Effector CD4-positive, alpha-beta T cell (primary cell): ENCODE measurements at places on chromosomes 3 and 15.

- DNase-seq = no peak
Measured at GRCh38 chr3:48286308-48286707, 45.4 kb downstream of the ZNF589 start.

- no peak for DNase-seq
Measured at GRCh38 chr15:44183363-44183762, 11.7 kb downstream of the FRMD5 start.

GRCh38 chr15:73959012-73959581, 32.8 kb downstream of the LOXL1 start:
- no peak for DNase-seq

GRCh38 chr3:13825821-13826220, 54.0 kb downstream of the WNT7A start:
- no peak for DNase-seq

DNA sequence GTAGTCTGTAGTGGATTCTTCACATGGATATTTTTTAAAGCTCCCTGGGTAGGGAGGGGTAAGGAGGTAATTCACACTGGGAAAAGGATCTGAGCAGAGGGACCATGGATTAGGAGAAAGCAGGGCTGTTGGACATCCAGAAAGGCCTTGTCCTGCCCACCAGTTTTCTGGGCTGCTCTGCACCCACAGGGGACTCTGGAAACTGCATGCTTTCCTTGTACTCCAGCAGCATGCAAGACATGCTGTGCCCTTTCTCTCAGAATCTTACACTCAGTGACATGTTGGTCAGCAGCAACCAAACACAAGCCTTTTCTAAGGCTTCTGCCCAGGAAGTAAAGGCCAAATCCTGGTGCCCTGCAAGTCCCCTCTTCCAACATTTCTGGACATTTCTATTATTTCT, 2.5 kb upstream of the FBN1 start:
- no peak for DNase-seq

DNA sequence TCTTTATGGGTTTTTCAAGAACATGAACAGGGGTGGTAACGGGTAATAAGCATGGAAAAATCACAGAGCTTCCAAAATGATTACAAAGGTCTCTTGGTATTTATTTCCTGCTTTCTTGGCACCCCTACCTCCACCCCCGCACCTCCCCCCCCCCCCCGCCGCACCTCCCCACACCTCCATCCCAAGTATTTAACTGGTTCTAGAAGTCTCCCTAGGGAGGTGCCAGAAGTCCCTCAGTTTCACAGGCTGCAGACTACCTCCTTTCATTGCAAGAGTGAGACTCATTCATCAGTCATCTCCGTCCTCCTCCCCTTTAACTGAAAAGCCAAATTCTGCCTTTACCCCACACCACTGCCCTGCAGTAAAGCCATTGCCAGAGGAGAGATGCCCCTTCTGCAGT, 169.4 kb downstream of the ALDH1A2 start:
- no peak for DNase-seq

DNA sequence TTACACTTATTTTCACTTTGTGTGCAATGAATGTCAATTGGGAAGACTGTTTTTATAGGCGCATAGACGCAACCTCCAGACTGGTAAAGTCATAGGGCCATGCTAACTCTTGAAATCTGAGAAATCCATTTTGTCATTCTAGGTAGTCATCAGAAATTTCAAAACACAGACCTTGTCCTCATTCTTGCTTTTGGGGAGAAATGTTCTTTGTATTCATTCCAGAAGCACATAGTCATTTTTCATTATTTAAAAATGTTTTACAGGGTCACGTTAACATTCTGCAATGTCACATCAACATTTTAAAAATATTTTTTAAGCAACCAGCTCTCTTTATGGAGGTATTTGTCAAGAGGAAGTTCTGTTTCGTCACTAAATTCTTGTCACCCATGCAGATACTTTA, 898.4 kb downstream of the PDCD6IP start:
- DNase-seq = no peak

- DNase-seq = no peak
Measured at GRCh38 chr3:87498358-87499080, 222.1 kb upstream of the POU1F1 start.

GRCh38 chr3:64748244-64748904, 60.6 kb upstream of the ADAMTS9 start:
- DNase-seq = no peak

- no peak for DNase-seq
Measured at GRCh38 chr3:62677926-62678325, 197.3 kb downstream of the CADPS start.

DNA sequence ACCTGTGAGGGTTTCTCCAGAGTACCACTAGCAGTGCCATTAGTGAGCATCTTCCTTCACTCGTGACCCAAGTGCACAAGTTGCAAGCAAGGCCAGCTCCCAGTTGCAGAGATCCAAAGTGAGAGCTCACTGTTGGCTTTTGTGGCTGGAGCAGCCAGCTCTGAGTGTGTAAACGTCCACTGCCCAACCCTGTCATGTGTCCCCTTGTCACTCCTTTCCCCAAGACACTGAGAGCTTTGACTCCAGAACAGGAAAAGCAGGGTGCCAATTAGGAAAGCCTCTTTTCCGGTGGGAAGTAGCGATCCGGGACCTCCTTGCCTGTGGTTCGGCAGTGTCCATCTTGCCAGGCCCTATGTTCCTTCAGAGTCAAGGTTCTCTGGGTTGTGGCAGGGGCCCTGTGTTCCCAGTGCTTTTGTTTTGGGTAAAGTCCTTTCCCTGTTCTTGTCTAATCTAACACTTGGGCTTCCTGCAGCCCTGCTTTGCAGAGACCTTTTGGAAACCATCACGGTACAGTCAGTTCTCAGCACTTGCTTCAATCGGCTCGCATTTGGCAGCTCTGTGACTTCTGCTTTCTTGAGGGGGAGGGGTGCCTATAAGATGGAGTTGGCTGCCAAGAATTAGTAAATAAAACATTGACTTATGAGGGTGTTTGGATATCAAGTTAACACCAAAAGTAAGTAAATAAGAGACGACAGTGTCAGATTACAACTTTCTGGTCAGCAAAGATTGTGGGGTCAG, 90.5 kb downstream of the DNASE1L3 start:
- no peak for DNase-seq

GRCh38 chr15:50790778-50791453, 25.4 kb upstream of the SPPL2A start:
- no peak for DNase-seq

DNA sequence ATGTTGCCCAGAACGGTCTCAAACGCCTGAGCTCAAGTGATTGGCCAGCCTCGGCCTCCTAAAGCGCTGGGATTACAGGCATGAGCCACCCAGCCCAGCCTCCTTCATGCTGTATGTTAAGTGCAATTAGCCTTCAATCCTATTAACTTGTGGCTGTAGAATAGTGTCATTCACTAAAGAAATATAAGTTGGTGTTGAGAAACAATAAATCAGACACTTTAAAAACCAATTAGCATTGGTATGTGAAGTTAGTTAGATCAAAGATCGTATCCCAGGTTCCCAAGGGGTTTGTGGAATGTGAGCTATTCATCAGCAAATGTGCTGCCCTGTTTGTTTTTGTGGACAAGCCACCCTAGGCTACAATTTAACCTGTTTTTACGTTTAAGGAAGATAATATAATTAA, 11.0 kb upstream of the PIK3CB start:
- DNase-seq = no peak

DNA sequence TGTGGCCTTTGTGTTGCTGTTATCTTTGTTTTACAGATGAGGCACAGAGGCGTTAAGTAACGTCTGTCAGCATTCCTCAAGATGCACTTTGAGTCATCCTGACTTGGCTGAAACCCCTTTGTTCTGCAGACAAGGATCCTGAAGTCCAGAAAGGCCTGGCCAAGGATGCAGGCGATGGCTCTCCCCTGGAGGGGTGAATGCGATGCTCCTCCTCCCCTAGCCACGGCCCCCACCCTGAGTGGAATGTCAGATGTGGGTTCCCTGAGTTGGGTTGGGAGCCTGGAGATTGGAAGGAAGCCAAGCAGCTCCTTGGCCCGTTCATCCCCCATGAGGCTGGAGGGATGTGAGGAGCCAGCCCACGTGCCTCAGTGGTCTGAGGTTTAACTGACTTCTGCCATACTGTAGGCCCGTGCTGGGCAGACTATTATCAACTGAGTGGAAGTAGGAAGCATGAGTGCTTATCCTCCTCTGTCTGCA, 43.3 kb downstream of the POMGNT2 start:
- DNase-seq = no peak

- DNase-seq = no peak
Measured at GRCh38 chr3:27644941-27645340, 77.2 kb downstream of the EOMES start.

DNA sequence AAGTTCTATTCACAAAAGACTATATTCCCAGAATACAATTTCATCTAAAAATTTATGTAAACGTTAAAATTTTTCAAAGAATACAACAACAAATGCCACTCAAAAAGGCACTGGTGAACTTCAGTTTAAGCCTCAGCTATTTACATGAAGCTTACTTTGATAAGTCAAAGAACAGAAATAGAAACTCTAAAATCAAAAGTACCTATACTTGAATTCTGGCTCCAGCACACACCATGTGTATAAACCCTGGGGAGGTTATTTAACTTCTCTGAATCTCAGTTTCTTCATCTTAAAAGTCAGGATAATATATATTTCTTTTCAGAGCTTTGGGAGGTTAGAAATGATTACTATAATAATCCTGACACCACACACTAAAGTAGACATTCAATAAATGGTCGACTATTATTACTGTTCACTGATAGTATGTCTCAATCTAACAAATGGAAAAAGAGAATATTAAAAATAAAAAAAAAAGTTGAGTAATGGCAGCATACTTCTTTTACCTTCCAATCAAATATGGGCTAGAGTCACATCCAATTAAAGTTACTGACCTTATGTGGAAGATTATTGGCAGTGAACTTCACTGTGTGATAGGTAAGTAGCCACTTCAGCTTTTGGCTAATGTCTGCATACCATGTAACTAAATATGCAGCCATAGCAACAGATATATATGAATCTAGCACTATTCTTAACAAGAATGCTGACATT, 248.4 kb downstream of the ISL2 start:
- DNase-seq = no peak

DNA sequence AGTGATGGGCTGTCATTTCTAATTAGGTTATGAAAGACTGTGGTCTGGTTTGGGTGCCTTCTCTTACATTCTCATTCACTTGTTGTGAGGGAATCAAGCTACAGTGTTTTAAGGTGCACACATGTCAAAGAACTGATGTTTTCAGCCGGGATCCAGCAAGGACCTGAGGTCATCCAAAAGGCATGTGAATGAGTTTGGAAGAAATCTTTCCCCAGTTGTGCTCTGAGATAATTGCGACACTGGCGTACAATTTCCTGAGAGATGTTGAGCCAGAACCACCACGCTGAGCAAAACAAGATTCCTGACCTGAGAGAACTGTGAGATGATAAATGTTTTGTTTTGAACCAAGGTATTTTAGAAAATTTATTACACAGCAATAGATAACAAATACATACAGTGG, 295.3 kb upstream of the SLITRK3 start:
- DNase-seq = no peak

DNA sequence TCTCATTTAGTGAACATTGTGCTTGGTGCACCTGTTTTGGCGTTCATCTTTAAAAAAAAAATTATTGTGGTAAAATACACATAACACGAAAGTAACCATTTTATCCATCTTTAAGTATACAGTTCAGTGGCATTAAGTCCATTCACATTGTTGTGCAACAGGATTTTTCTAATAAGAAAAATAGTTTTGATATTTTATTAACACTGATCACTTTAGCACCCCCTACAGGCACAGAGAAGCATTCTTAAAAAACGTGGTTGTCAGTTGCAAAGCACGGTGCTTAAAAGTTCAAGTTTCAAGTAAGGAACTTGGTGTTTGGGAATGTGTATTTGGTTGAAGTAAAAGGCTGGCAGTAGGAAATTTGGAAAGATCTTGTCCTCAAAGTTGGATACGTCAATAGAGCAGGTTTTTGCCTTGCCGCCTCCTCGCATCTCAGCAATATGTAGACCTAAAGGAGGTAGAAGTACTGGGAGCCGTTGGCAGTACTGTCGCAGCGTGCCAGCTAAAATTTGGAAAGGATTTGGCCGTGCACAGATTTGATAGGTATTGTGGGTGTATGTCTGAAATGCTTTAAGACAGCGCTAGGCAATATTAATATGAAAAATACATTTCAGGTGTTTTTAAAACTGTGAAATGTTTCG, 110.4 kb downstream of the LRRC28 start:
- DNase-seq = no peak

- no peak for DNase-seq
Measured at GRCh38 chr3:150300852-150301517, 107.1 kb upstream of the TSC22D2 start.

- DNase-seq = peak; percentile 88
Measured at GRCh38 chr15:76905013-76905839, at the start of gene SCAPER. TSS of gene SCAPER (minus strand) at chr15:76905340. CDS start at chr15:76883817, 21,523 bp downstream.

DNA sequence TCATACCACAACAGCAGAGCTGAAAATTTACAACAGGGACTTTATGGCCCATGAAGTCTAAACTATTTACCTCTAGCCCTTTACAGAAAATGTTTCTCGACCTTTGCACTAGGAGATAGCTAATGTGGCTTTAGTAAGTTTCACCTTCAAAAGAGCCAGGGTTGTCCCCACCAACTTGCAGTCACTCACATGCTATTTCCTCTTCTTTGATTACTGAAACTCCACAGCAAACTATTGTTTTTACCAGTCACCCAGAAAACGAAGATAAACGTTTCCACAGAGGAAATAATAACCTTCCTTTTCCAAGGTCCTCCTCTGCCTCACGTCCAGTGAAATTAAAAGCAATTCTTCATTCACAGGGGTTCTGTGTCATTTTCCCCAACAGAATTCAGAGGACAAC, 48.2 kb downstream of the WWTR1 start:
- no peak for DNase-seq

GRCh38 chr3:184465883-184466412, 86.1 kb downstream of the CHRD start:
- no peak for DNase-seq

DNA sequence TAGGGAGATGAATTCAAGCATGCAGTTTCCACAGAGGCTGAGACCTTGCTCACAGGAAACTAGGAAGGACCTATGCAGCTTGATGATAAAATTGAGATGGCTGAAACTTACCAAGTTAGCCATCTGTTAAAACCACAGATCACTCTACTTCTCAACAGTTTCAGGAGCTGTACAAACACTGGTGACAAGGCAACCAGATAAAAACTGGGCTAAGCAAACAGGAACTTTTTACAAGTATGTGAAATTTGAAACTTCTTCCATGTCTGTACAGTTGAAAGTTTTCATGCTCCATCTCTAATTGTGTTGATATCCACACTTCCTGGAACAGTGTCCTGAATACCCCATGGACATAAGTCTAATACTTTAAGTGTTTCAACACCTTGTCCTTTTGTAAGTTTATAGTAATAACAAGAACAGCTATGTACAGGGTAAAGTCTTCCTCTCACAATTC, 78.2 kb downstream of the FAIM start:
- DNase-seq = no peak

DNA sequence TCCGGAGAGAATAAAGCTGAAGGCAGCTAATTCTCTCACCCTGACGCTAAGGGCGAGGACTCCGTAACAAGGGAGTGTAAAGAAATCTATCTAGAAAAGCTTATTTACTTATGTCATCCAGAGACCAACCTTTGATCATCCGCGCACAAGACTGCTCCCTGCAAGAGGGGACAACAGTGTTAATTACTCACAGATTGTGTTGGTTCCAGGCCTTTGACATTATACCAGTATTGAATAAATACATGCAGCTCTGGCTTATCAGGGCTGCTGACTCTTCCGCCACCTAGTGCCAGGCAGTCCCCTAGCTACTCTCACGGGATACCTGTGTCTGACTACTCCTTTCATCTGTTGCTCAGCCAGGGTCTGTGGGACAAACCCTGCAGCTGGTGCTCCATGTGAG, 211.7 kb downstream of the DTWD1 start:
- DNase-seq = no peak
